Stimulated activated CD8-positive, alpha-beta memory T cell treated with anti-CD3 and anti-CD28 coated beads, Interleukin-15, amount 100 ng/mL, for 4 hours (primary cell): ENCODE measurements at places on chromosomes 5 and 9.

- no peak for DNase-seq
Observed at GRCh38 chr5:139849501-139849900, 53.9 kb downstream of the PSD2 start.

GRCh38 chr5:119902593-119902992 lies 273.2 kb downstream of the FAM170A start:
- DNase-seq, result no peak

DNA sequence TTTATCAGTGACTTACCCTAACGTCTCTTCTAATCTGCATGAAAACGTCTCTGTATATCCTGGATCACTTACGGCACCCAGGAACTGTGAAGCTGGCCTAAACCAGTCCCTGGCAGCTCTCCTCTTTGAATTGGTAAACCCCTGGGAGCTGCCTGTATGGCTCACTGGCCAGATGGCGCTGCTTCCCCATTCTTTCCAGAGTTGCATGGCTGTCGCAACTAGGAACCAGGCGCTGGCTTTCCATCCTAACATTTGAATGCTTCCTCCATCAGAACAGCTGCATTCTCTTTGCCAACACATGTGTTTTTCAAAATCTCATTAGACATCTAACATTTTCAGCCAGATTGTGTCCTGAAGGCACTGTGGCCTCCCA lies 8.0 kb upstream of the PCA3 start:
- DNase-seq, result no peak

GRCh38 chr5:118185018-118185417 lies 803.3 kb downstream of the DTWD2 start:
- no peak for DNase-seq

- DNase-seq, result no peak
Observed at GRCh38 chr9:115765060-115765459, 388.5 kb upstream of the PAPPA start.

DNA sequence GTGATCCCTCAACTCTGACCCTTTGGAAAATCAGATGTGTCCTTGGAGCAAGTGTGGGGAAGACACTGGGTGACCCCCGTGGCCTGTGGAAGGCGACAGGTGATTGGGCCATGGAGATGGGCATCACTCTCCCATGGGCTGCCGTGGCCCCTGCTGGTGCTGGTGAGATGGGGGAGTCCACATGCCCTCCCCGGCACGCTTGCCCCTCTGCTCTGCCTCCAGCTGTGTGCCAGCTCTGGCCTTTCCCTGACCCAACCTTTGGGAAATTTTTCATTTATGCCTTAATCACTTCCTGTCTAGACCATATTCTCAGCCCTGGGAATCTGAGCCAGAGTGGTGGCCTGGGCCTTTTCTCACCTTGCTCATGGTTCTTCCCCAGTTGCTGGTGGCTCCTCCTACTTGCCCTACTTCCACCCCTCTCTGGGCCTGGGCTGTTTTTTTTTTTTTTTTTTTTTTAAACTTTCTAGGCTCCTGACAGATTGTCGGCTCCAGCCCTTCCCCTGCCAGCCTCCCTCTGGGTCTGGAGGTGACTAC lies 56.6 kb downstream of the RGS3 start:
- DNase-seq, result no peak

GRCh38 chr5:78677777-78678668 lies 29.5 kb upstream of the LHFPL2 start:
- DNase-seq, result no peak
